ENCODE measurements at places on chromosomes 7 and 10.

GRCh38 chr7:156177422-156178055 is 365.3 kb upstream of the SHH start:
- no peak for DNase-seq

DNA sequence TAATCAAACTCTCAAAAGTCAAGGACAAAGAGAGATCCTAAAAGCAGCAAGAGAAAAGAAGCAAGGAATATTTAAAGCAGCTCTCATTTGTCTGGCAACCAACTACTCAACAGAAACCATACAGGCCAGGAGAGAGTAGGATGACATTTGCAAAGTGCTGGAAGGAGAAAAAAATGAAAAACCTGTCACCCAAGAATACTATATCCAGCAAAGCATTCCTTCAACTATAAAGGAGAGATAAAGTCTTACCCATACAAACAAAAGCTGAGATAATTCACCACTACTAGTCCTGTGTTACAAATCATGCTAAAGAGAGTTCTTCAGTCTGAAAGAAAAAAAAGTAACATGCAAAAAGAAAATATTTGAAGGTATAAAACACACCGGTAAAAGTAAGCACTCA is 357.7 kb downstream of the PTPRN2 start:
- no peak for DNase-seq

GRCh38 chr7:41578700-41579099 is 124.2 kb downstream of the INHBA start:
- DNase-seq, result no peak

GRCh38 chr7:99308461-99309074 is 17.1 kb upstream of the ARPC1A start:
- no peak for DNase-seq

- no peak for DNase-seq
These were observed 43.8 kb upstream of the CSTF2T start for GRCh38 chr10:51743146-51743545.

GRCh38 chr10:124562425-124563060 is 100.9 kb downstream of the LHPP start:
- no peak for DNase-seq

DNA sequence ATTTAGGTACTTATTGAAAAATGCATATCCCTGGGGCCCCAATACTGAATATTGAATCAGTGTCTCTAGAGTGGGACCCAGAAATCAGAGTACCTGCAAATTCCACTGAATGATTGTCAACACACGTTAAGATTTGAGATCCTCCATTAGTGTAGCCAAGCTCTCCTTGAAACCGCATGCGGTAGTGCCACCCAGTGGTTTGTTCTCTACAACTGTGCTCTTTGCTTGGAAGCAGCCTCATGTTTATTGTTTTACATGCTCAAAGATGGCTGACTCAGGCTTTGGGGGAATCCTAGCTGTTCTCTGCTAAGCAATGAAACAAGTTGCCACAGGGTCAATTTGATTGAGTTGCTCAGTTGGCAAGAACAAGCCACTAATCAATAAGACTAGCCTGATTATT is 340.2 kb upstream of the CELF2 start:
- peak; percentile 47 for DNase-seq

GRCh38 chr10:88624840-88625239 is 38.3 kb downstream of the LIPJ start:
- DNase-seq, result no peak

DNA sequence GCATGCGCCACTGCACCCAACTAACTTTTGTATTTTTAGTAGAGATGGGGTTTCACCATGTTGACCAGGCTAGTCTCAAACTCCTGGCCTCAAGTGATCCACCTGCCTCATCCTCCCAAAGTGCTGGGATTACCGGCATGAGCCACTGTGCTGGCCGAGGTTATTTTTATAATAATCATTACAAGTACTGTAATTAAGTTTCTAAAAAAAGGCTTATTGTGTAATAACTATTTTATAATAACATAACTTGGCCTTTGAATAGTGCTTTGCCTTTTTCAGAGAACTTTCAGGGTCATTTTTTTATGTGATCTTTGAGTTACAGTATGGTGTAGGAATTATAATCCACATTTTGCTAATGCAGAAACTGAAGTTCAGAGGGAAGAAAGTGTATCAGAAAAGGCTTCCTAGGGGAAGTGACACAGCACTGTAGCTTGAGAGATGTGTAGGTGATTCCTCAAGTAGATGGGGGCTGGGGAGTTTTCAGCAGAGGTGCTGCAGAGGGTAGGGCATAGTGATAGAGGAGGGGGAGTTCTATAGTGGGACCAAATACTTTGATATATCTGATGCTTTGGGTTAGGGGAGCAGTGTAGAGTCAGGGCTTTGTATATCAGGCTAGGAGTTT is 9.2 kb upstream of the SYPL1 start:
- no peak for DNase-seq

DNA sequence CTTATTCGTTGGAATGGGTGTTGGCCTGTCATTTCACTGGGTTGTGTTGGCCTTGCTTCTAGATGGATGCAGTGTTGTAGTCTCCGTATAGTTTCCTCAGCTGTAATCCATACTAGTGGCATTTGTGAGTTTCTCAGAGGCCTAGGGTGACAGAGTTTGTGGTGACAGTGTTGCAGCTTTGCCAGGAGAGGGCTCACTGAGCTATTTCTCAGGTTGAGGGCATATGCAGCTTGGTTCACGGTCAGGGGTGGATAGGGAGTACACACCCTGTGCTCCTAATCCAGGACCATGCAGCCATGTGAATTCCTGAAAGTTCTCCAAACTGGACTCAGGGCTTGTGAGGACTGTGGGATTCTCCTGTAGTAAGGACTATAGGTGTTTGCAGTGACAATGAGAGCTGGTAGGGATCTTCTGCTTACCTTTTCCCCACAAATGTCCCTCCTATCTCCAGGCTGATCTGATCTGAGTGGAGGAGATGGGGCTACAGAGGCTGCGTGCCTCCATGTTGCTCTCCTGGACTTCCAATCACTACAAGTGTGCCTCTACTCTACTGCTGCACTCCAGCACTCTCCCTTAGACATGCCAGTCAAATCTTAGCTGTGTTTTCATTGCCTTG is 229.0 kb downstream of the STK31 start:
- peak; percentile 36 for DNase-seq

DNA sequence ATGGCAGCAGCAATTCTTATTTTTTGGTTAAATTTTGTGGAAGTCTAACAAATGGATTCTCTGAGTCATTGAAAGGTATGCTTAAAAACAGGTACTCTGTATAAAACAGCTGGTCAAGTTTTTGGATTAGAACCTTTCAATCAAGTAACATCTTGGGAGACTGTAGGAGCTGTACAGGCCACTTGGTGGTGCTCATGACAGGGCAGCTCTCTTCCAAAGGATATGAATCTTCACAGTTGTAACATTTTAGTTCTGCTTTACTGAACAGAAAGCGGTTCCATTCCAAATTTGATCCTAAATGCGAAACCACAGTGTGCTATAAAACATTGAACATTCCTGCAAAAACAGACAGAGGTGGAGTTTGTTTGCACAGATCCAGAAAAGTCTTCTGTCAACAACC is 44.5 kb upstream of the AGR3 start:
- DNase-seq, result peak; percentile 61

DNA sequence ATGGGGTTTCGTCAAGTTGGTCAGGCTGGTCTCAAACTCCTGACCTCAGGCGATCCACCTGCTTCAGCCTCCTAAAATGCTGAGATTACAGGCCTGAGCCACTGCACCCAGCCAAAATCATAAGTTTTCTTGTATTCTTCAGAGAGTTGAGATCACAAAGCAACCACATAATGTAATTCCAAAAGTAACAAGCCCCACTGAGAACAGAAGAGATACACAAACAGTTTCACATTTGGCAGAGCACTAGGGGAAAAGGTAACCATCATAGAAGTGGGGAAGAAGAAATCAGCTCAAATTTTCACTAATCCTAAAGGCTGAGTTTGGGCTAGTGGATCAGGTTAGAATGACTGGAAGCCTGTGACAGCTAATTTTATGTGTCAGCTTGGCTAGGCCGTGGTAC is 5.4 kb upstream of the CEP41 start:
- no peak for DNase-seq

GRCh38 chr7:131970602-131971001 is 414.2 kb upstream of the PODXL start:
- DNase-seq, result no peak

- peak; percentile 50 for DNase-seq
These were observed 357.1 kb downstream of the PCLO start for GRCh38 chr7:82805527-82805960.

DNA sequence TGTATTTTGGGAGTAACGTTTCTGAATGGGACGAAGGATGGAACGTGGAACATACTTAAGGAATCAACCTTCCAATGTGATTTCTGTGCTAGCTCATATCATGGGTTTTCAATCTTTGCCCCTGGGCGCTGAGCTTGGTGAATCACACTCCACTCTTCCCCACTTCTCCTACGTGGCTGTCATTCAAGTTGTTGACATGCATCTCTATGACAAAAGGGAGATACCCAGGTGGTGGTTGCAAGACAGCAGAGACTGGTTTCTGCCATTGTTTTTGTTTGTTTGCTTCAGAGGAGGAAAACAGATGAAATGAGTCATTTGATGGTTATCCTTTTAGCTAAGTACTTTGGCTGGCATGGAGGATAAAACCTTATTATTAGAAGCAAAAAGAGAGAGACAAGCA is 573.9 kb downstream of the GATA3 start:
- DNase-seq, result no peak

GRCh38 chr7:6232534-6232933 is 39.9 kb downstream of the CYTH3 start:
- DNase-seq, result no peak

GRCh38 chr10:60299961-60300883 is 89.5 kb downstream of the ANK3 start:
- peak; percentile 81 for DNase-seq

DNA sequence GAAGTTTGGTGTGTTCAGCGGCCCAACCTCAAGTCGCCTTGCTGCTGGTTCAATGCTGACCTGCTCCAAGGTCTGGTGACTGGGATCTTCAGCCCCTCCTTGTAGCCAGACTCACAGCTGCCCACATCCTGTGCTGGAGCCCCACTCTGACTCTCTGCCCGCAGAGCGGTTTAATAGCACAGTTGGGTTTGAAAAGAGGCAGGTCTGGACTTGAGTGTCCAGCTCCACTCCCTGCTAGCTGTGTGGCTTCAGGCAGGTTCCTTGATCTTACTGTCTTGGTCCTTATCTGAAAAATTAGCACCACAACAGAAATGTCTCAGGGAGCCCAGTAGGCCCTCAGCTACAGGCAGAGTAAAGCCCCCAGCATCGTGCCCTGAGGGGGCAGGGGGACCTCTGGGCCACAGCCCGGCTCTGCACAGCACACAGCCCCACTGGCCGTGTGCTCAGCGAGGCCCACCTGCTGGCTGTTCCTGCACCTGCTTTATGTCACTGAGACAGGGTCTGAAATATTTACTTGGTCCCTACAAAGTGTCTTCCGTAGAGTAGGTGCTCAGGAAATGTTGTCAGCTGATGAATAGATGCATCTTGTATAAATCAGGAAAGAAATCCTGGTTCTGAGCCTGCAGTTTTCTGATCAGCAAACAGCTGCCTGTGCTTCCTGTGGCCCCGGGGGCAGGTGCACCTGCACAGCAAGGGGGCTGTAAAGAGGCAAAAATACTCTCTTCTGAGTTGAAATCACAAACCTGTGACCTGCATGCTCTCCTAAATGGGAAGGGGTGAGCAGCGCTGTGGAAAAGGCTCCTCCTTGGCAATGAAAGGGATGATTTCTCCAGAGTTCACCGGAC is 155.5 kb downstream of the SVIL start:
- DNase-seq, result no peak

GRCh38 chr7:132622081-132622480 is 45.8 kb upstream of the PLXNA4 start:
- DNase-seq, result no peak

DNA sequence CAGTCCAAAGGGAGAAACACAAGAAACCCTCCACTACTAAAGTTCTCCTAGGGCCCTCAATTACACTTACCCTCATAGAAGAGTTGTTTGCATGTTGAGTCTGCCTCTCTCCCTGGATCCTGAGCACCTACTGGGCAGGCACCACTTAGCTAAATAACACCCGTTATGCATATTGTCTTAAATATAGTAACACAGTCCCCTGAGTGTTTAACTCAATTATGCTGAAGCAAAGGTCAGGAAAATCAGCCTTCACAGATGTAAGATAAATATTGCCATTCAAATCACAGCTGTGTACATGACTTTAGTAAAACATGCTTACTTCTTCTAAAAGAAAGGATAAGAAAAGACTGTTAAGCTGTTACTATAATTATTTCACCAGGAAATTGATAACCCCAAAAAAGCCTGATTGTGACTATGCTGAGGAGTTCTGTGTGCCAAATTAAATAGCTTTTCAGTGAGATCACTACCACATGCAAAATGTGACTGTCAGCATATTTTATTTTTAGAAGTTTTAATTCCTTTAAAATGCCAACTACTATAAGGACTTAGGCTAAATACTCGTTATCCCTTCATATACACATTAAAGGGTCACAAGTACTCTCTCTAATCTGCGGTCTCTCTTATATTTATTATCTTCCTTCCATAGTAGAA is 733.9 kb upstream of the PHF14 start:
- DNase-seq, result no peak

- no peak for DNase-seq
These were observed 658 bp downstream of the DMBT1 start for GRCh38 chr10:122561212-122561611.

DNA sequence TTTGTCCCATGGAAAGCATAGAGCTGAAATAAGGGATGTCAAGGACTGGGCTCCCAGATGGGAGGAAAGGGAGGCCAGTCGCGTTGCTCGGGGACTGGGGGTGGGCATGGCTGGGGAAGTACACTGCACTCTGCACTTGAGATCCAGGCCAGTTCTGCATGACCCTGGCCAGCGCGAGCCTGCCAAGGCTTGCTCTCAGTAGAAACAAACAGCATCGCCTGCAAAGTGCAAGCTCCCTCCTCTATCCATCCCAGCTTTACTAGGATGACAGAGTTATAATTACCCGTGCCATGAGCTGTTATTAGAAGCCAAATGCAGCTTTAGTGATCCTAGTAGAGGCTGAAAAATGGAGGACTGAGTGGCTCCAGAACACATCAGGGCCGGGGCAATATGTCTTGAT is 43.9 kb upstream of the PDCD4 start:
- DNase-seq, result no peak

- no peak for DNase-seq
These were observed 219.5 kb upstream of the AOAH start for GRCh38 chr7:36943591-36944435.

GRCh38 chr10:31426401-31426800 is 107.4 kb downstream of the ZEB1 start:
- DNase-seq, result peak; percentile 13

DNA sequence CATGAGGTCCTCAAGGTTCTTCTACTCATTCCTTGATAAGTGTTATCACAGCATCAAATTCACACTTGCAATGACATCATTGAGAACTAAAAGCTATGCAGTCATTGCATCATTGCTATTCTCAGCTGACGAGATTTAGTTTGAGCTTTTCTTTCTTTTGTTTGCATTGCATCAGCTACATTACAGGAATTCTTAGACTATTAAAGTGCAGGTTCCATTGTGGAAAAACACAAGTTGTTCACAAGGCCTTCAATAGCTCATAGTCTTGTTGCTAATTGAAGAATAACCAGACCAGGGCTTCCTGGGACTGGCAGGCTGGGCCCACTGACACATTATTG is 139.3 kb downstream of the CXCL12 start:
- DNase-seq, result no peak

- no peak for DNase-seq
These were observed 59.9 kb downstream of the C10orf143 start for GRCh38 chr10:130050721-130051120.

GRCh38 chr10:129707406-129708388 is 240.7 kb downstream of the MGMT start:
- DNase-seq, result no peak

All from COLO829 (cell line).